ENCODE measurements at places on chromosomes 4 and X.
A peak's percentile ranks its signal among the peaks of the same experiment; 100 is the strongest.

DNA sequence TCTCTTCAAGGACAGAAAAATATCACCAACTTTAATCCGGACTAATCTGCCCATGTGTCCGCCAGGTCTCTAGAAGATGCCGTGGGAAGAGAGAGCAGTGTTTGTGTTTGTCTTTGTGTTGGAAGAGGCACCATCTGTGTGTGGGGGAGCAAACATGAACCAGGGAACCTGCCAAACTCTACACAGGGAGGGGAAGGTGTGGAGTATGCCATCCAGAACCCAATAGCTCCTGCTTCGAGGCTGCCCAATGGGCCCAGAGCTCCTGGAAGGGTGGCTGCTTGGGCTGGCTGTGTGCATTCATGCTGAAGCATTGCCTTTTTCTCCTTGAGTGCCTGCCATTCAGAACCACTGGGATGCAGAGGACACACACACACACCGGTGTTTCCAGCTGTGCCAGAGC, 536.2 kb downstream of the MID1IP1 start:
- DNase-seq, result peak; percentile 46

DNA sequence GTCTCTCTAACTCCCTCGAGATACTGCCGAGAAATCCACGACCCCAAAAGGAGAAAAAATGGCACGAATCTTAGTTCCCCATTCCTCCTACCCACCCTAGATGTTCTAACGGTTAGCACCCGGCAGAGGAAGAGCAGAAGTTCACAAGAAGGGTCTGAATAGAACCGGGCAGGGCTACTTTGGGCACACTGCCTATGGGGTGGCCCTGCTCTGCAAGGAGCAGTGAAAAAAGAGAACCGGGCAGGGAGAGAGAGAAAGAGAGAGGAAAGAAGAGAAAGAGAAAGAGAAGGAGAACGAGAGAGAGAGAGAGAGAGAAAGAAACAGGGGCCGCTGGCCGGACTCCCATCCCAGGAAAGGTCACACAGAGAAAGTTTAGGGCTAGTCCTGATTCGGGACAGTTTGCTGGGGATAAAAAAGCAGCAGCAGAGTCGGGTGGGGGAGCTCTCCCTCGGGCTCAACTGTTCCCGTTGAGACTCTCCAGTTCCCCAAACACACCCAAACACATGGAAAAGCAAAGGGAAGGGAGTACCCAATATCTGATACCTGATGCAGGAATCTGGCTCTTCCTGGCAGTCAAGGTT, 468 bp downstream of the GLA start:
- DNase-seq, result no peak

DNA sequence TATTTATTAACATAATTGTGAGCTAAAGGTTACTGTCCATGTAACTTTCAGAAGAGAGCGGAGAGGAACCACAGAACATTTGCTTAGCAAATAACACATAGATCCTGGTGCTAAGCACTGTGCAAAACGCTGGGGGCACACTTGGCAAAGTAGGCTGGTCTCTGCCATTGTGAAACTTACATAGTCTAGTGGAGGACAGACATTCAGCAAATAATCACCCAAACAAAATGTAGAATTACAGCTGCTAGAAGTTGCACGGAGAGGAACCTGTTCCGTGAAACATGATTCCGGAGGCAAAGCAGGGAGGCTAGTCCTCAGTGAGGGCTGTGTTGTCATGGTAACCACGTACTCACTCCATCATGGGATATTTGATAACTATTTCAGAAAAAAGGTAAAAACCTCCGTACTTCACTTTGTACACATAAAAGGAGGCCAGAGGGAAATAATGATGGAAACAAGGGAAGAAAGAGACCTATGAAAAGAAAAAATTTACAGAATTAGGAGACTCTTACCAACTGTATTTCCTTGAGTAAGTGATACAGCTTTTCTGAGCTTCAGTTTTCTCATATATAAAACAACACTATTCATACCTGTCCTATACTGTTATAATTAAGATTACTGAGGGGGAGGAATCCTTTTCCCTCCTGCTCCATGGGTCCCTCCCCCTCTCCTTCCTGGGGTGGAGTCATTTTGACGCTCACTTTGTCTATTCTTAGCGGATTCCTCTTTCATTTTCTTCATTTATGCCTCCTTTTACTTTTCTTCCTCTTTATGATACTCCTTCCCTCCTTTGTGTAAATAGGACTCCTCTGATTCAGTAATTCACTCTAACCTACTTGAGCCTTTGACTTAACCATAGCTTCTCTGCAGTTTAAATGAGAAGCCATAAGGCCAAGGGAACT, 825 bp upstream of the RASGEF1B start:
- DNase-seq, result peak; percentile 95

DNA sequence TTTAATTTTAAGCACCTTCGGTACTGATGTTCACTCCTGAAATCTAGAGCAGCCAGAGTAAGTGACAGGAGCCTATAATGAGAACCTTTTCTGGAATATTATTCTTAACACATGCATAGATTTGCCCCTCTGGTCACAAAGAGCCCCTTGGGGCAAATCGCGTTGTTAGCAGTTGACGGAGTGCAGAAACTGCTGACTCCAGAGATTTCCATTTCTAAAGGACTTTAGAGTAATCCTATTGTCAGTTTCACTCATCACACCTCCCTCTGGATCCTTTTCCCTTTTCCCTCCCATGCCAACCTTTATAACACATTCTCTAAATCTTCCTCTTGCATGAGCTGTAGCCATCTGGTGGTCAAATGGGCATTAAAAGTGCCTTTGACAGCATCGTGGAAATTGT, 264.9 kb upstream of the PRPS2 start:
- no peak for DNase-seq

DNA sequence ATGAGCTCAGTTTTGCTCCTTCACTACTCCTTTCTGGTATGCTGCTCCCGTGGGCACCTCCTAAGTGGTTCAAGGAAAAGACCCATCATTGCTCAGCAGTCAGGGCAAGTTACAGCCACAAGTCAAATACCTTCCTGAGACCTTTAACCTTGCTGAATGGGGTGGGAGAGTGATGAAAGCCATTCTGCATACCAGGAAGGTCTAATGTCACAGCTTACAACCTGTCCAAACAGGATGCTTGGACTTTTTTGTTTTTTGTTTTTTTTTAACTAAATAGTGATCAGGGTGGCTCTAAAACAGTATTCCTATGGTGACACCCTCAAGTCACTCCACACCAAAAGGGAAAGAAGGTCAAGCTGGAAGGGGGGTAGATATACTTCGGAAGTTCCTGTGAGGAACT, 93.1 kb downstream of the GPC3 start:
- DNase-seq, result no peak

GRCh38 chr4:71346710-71347109, 7.9 kb downstream of the SLC4A4 start:
- DNase-seq, result no peak

DNA sequence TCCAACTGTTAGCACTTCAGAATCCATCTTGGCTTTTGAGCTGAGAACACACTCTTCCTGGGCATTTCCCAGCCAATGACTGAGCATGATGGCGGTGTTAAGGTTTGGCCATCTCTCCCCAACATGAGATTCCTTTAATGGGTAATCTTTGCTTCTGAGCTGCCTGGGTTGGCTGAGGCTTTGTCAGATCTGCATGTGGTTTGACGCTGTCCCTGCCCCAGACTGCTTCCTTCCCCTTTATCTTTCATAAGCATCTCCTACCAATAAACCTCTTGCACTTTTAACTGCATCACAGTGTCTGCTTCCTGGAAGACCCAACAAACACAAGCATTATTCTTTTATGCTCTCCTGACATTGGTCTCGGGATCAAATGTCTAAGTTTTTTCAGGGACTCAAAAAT, 31.5 kb upstream of the DIPK2B start:
- no peak for DNase-seq

All from NCI-H748 treated with DMSO at 0.1 percent for 48 hours (cell line).